ENCODE measurements at places on chromosomes 3 and 15.

DNA sequence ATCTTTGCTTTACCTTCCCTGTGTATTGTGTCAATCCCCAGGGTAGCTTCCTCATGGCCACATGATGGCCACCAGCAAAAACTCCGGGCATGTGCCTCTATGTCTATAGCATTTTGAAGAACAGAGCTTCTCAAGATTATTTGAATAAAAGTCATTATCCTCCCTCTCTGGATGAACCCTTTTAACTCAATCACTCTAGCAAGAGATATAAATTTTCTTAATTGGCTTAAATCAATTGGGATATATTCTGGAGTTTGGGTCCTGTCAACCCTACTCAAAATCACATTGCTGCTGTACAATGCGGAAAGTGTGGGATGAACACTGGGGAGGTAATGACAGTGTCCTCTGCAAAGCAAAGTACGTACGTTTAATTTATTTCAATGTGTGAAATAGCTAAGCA, 370.6 kb upstream of the LRRC3B start:
- no peak for DNase-seq

GRCh38 chr3:7146529-7146928, 285.6 kb downstream of the GRM7 start:
- no peak for DNase-seq

DNA sequence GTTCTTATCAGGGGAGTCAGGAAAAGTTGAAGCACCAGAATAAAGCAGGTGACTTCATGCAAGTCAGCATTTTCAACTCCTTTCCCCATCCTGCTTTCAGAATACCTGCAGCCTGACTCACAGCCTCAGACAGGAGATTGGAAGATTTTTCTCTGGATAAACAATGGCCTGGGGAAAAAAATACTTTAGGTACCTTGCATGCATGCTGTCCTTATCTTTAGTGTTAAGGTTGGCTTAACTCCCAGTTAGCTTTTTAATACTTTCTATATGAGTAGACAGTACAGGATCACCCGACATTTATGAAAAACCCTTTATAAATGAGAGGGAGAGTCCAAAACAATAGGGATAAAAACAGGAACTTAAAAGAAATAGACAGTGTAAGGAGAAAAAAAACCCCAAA, 53.6 kb downstream of the PAK2 start:
- peak; percentile 24 for DNase-seq

DNA sequence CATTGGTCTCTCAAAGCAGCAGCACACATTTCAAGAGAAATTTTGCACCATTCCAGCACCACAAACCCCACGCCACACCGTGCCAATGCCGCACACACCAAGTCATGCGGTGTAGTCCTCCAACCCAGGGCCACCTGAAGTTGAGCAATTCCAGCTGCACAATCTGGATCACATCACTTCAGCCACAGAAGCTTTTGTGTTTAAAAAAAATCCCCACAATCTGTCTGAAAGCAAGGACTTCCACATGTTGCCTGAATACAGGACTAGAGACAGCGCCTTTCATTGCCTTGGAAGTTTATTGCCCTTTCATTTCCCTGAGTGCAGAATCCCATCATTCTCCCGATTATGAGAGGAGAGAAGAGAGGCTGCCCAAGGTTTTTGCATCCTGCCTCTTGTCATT, 175.6 kb upstream of the BCL6 start:
- DNase-seq: no peak

GRCh38 chr3:125431912-125432790, 57.0 kb upstream of the ZNF148 start:
- DNase-seq: no peak

All from GM23338 (cell line).